Activated CD4-positive, CD25-positive, alpha-beta regulatory T cell (primary cell): ENCODE measurements at places on chromosomes 5 and 9.

- no peak for DNase-seq
Measured at GRCh38 chr5:123803359-123803758, 291.4 kb downstream of the CSNK1G3 start.

DNA sequence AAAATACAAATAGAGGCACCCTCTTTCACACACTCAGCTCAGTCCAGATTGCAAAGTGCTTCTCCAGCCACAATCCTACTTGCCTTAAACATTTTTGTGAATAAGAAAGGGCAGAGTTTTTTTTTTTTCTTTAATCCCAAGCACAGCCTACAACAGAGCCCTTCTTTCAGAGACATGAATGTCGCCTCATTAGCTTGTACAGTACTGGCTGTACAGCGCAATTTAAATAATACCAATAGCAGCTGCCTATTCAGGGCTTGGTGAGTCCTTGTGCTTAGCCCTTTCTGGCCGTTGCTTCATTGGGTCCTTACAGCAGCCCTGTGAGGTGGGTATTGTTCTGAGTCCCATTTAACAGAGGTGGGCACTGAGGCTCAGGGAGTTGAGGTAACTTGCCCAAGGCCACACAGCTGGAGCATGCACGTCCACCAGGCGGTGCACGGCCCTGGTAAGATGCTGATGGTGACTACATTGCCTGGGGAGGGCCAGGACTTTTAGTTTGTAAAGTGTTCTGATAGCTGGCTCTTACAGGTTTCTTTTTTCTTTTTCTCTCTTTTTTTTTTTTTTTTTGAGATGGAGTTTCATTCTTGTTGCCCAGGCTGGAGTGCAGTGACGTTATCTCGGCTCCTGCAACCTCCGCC, 23.1 kb downstream of the NDST1 start:
- DNase-seq, result no peak

DNA sequence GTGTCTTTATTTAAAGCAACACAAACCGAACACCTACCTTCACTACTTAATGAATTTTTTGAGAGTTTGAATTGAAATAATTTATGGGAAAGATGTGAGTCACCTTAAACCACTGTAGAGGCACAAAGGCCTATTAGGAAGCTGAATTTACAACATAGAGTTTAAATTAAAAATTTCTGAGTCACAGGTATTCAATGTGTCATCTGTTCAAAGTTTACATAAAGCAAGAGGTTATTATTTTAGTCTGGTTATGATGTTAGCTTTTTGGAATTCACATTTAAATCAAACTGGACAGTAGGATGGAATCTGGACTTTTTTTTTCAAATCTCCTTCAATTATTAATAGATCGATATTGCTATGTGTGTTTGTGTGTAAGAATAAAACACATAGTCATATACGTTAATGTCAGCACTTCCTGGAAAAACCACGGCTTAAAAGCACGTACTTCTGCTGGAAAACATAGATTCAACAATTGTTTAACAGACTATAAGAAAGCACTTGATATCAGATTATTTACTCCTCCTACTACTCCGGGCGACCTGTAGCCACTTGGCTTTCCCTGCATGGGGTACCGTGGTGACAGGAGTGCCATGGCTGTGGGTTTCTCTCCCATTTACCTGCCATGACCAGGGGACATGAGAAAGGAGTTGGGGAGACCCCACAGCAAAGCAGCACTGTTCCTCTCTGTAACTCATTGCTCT, 638.6 kb downstream of the SEMA5A start:
- no peak for DNase-seq

- DNase-seq, result no peak
Measured at GRCh38 chr5:177428574-177429217, 2.2 kb downstream of the GRK6 start.

DNA sequence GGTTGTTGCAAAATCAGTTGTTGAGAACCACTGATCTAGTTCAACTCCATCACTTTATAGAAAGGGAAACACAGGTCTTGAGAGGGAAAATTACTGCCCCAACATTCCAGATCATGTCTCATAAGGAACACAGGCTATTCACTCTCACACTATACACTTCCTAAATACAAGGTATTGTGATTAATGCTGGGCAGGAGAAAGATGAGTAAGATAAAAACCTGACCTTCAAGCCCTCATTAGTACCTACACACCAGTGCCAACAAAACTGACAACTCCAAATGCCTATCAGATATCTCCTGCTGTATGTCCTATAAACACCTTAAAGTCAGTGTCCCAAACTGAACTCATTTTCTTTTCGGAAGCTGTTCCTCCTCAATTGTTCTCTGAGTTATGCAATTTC, 8.2 kb downstream of the GNE start:
- DNase-seq, result no peak

DNA sequence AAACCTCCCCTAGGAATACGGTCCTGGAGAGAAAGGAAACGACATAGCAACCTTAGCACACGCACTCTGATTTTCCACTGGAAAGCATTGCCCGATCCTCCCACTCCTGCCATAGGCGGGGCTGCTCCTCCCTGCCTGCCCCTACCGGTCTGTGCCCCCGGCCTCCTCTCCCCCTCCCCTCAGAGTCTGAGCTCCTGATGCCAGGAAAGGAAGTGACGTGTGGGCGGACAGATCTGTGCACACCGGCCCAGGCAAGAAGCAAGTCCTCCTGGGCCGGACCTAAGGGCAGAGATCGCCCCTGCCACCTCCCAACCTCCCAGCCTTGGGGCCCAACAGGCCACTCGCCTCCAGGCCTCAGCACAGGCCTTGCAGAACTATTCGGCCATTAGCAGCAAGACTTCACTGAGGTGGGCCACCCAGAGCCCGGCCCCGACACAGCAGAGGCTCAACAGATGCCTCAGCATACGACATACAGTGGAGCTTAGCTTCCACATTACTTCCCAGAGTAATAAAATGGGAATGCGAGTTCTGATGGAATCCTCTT, 7.2 kb downstream of the NINJ1 start:
- DNase-seq, result no peak

DNA sequence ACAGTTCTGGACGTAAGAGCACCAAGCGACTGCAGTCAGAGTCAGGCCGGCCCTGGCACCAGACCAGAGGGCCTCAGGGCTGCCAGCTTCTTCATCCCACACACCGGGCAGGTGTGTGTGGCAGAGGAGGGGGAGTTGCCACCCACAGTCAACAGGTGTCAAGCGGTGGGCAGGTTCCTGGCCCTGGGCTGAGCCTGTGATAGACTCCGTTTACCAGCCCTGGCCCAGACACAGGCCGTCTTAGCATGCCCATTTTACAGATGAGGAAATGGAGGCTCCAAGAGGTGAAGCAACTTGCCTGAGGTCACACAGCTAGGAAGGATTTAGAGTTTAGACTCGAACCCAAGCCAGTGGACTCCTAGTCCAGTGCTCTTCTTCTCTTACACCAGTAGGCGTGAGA, 71.8 kb downstream of the HMCN2 start:
- no peak for DNase-seq

GRCh38 chr9:27499451-27499850, 24.6 kb upstream of the IFNK start:
- no peak for DNase-seq

DNA sequence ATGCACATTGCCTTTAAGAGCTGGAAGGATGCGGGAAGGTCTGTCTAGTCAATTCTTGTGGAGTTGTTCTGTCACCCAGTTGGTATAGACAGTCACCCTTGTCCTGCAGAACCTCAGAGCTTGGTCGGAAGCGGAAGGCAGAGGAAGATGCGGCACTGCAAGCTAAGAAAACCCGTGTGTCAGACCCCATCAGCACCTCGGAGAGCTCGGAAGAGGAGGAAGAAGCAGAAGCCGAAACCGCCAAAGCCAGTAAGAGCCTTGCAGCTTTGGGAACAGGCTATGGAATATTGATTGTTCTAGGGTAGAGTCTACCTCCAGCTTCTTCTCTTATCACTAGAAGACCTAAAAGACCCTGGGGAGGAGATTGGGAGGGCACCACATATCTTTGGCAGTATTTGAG, 6.5 kb downstream of the TCOF1 start:
- DNase-seq, result no peak

DNA sequence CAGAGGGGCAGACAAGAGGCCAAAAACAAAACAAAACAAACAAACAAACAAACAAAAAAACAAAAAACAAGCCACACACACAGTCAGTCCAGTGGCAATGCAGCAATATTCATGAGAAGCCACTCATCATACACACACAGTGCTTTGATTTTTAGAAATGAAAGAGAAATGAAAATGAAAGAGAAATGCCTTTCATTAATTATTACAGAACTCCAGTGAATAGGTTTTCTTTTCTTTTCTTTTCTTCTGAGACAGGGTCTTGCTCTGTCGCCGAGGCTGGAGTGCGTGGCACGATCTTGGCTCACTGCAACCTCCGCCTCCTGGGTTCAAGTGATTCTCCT, 36.9 kb downstream of the SPRY4 start:
- no peak for DNase-seq

DNA sequence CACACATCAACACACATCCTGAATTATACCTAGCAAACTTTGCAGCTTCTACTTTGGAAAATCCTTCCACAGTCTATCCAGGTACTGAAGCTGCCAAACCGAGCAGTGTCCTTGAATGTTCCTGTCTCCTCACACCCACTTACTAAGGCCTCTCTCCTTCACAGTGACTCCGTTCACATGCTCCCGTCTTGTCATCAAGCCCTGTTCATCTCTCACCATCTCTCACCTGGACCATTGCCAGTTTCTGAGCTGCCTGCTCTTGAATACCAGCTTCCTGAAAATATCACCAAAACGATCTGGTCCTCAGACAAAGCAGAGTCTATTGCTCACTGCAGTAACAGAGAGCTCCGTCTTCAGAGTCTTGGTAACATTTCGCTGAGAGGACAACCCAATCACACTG, 57.4 kb downstream of the GCNT1 start:
- no peak for DNase-seq

DNA sequence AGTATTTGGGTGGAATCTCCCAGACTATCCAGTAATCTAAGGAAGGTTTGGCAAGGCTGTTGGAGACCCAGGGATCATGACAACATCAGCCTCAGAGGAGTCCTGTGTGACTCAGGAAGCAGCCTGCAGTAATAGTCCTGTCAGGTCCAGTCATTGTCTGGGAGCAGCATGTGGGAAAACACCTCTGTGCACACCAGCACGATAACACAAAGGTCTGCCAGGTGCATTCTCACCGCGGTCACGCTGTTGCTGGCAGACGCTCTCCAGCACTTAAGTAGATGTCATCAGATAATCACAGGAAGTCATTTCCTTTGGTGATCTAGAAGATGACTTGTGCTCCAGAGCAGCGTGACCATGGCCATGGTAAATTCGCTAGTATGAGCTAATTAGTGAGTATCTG, 99.2 kb upstream of the IQGAP2 start:
- no peak for DNase-seq

GRCh38 chr9:114250235-114250568, 72.7 kb upstream of the ORM1 start:
- DNase-seq, result no peak

DNA sequence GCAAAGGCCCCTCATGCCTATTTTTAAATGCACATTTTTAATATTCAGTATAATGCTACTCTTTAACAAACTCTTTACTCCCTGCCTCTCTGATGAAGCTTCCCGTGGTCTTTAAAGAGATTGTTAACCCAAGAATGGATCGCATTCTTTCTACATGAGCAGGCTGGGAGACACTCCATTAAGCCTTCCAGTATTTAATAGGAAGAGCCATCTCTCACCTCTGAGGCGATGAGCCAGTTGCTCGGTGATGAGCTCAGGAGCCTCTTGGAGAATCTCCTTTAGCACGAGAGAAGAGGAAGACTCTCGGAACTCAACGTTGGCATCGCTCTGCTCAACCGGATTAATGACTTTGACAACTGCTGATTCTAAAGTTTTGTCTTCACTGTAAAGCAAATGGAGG, 59.6 kb downstream of the PRUNE2 start:
- no peak for DNase-seq

GRCh38 chr5:151051066-151051930, 29.5 kb downstream of the TNIP1 start:
- DNase-seq, result peak; percentile 26

GRCh38 chr5:4078544-4078943, 482.9 kb downstream of the IRX1 start:
- DNase-seq, result no peak

- no peak for DNase-seq
Measured at GRCh38 chr5:179393078-179393477, 47.8 kb upstream of the ADAMTS2 start.

DNA sequence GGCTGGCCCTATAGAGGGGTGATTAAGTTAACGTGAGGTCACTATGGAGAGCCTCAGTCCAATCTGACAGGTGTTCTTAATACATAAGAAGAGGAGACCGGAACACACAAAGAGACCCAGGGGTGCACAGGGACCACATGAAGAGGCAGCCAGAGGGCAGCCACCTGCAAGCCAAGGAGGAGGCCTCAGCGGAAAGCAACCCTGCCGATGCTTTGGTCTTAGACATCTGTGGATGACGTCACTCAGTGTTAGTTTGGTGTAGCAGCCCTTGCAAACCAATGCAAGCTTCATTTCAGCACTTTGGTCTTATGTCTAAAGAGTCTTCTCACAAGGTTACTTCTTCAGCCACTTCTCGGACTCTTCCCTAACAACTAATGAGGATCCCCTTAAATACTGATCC, 47.6 kb upstream of the GRHPR start:
- no peak for DNase-seq

GRCh38 chr5:164052536-164053093, 547.2 kb downstream of the MAT2B start:
- DNase-seq, result no peak

DNA sequence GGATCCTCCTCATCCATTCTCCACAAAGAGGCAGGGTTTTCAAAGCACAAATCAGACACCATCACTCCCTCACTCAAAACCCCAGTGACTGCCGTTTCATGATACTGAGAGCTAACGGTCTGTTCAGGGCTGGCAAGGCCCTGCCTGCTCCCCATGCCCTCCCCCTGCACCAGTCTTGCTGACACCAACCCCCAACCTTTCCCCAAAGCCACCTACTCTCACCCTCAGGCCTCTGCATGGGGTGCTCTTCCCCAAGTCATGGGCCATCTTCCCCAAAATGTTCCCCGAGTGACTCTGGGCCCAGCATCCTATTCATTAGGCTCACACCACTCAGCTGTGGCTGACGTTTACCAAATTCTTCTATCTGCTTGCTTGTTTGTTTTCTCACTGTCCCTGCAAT, 21.7 kb upstream of the OLFM1 start:
- no peak for DNase-seq

DNA sequence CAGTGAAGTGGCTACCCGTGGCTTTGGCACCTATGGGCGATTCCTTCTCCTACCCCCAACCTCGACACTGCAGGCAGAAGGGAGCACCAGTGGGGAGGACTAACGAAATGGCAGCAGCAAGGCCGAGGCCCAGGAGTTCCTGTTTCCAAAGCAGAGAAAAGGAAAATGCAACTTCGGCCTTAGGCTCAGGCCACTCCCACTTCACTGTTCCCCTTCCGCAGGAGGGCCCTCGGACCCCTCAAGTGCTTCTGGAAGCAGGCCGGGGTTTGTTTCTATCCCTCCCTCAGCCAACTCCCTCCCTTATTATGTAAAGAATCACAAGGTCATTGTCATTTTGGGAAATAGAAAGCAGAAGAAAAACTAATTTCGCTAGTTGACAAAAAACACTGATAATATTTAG, 36.4 kb upstream of the NKX2-5 start:
- no peak for DNase-seq

GRCh38 chr9:133449760-133450159, 10.0 kb upstream of the CACFD1 start:
- no peak for DNase-seq
